ENCODE measurements at places on chromosomes 2 and 18.

DNA sequence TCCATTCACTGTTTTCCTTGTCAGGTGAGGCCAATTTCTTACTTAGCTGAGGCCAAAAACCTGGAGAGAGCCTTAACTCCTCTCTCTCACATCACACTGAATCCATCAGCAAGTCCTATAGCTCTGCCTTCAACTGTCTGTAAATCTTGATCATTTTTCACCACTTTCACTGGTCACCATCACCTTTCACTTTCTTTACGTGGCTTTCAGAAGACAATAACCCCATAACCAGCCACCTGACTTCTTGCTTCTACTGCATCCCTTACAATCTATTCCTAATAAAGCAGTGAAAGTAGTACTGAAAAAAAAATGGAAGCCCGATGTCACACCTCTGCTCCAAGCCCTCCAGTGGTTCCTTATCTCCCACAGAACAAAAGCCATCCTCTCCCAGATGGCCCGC is 7.7 kb downstream of the LOXL3 start:
- no peak for DNase-seq

- no peak for DNase-seq
Measured at GRCh38 chr2:234459401-234460009, 37.4 kb downstream of the ARL4C start.

DNA sequence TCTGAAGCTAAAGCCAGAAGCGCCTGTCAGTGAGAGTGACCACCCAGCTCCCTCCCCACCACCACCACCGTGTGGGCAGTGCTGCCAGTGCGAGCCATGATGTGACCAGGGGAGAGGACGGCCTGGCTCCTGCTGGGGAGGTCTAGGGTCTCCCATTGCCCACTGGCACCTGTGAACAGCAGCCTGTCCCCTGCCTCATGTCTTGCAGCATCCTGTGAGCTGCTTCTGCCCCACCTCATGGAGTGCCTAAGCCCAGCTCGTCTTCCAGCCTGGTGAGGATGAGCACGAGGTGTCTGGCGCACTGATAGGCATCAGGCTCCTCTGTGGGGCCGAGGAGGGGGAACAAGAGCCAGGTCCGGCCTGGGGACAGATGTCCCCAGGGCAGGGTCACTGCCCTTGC is 61.4 kb downstream of the FAM168B start:
- no peak for DNase-seq

- DNase-seq: no peak
Measured at GRCh38 chr2:40101131-40101575, 322.1 kb upstream of the THUMPD2 start.

GRCh38 chr2:16693854-16694253 is 28.2 kb upstream of the CYRIA start:
- DNase-seq: no peak

- no peak for DNase-seq
Measured at GRCh38 chr2:183125659-183126341, 1.6 kb downstream of the NUP35 start.

DNA sequence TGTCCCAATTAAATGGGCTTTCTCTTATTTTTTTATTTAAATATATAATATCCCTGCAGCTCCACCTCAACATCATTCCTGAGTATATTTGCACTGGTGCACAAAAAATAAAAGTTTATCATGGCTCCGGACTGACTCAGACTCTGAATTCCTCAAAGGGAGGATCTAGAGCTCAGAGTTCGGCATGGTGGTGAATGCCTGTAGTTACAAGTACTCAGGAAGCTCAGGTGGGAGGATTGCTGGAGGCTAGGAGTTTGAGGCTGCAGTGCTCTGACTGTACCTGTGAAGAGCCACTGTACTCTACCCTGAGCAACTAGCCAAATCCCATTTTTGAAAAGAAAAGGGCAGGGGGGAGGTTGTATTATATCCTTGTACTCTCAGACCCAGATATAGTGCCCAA is 52.8 kb upstream of the NRXN1 start:
- no peak for DNase-seq

DNA sequence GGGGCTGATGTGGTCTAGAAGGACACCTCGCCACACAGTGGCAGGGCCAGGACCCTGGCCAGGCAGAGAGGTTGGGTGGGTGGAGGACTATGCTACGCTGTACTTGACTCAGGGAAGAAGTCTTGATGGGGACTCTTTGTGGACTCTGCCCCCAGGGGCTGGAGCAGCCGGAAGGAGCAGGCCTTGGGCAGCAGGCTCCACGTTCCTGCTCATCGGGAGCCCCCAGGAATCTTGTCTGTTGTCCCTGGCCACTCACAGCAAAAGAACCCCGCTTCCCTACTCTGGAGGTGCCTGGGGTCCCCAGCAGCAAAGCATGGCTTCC is 79.0 kb downstream of the POLR1A start:
- no peak for DNase-seq

GRCh38 chr2:28583899-28584553 is 88.2 kb downstream of the PLB1 start:
- peak; percentile 76 for DNase-seq

DNA sequence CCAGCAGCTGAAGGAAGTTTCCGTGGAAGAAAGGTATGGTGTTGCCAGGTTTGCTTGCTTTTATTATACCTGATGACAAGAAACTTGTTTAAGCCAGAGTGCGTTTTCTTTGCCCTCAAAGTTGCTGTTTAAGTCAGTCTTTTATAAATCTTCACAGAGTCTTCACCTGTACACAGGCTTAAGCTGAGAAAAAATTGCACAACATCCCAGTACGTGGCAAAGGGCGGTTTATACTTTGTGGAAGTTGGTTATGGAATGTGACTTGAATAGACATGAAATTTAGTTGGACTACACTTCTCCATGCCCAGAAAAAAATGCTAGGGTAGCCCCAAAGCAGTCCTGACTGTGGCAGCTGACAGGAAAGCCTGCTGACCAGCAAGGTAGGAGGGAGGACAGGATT is 121.5 kb downstream of the RTN4 start:
- DNase-seq: no peak

GRCh38 chr18:31677592-31677991 is 6.8 kb downstream of the B4GALT6 start:
- no peak for DNase-seq

GRCh38 chr18:75586130-75586889 is 158.8 kb upstream of the SMIM21 start:
- DNase-seq: no peak

- DNase-seq: no peak
Measured at GRCh38 chr18:27378431-27379095, 193.5 kb upstream of the CHST9 start.

GRCh38 chr2:108580050-108580449 is 45.8 kb downstream of the LIMS1 start:
- DNase-seq: no peak

DNA sequence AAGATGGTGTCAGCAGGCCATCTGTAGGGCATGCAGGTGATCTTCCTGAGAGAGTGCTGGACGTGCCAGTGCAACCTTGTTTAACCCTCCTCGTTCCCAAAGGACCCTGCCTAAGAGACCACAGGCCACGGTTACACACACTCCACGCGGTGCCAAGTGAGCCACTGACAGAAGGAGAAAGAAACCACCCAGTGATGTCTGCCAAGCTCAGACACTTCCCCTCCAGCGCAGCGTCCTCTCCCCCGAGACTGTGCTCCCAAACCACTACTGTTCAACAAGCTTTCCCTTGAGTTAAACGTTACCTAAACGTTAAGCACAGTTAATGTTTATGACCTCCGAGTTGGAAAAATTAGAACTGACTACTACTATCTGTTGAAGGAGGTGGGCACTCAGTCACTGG is 119.1 kb upstream of the NCK2 start:
- DNase-seq: no peak

DNA sequence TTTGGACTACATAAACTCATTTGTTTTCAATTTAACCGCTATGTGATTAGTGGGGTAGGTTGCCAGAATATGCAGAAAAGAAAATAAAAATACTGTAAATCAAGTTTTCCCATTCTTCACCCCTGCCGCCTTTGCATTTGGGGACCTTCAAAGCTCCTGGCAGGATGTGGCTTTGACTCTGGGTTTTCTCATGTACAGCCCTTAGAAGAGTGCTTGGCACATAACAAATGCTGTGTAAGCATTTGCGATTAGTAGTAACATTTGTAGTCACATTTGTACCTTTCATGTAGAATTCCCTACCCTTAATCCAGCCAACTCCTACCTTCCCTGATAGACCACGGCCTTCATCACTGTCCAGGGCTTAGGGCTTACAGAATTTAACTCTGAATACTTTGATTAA is 262.6 kb downstream of the MREG start:
- no peak for DNase-seq

DNA sequence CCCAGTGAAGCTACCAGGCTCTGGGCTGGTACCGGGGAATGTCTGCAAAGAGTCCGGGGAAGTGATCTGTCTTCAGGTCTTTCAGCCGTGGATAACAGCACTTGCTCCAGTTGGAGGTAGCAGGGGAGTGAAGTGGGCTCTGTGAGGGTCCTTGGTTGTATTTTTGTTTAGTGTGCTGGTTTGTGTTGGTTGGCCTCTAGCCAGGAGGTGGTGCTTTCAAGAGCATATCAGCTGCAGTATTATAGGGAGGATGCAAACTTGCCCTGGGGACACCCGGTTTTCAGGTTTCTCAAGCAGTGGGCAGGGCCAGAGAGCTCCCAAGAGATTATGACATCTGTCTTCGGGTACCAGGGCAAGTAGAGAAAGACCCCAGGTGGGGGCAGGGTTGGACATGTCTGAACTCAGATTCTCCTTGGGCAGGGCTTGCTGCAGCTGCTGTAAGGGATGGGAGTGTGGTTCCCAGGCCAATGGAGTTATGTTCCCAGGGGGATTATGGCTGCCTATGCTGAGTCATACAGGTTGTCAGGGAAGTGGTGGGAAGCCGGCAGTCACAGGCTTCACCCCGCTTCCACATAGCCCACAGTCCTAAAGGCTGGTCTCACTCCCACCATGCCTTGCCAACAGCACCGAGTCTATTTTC is 34.4 kb downstream of the ACAA2 start:
- no peak for DNase-seq

DNA sequence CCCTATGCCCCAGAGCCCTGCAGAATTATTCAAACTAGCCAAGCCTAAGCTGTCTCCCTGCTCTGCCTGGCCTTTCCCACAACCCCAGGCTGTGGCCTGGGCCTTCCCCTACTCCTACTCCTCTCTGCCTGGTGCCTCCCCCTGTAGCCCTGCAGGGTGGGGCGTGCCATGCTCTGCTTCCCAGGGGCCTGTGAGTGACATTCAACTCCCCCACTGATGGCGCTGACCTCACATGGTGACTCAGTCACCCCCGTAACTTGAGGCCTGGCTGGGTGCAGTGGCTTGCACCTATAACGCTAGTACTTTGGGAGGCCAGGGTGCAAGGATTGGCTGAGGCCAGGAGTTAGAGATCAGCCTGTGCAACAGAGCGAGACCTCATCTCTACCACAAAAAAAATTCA is 60.6 kb downstream of the KIF1A start:
- no peak for DNase-seq

DNA sequence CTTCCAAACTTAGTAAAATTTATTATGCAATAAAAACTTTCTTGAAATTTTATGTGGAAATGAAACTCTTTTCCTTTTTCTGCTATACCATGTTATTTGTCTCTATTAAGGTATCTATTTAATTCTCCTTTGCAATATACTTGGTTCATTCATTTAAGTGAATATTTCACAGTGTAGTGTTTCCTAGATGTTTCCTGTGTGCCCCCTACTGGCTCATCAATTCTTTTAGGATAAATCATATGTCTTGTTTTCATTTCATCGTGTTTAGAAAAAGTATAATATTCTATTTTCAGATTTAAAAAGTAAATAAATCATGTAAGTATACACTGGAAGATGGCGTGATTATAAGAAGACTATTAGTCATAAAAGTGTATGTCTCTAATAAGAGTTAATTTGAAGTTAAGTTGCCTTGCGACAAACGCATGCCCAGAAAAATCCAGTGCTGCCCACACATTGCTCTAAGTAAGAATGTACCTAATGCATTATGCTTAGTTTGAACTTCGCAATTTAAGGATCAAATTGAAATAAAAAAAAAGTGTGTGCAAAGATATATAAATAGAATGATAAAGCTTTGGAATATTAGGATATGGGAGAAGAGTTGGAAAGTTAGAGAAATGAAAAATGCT is 525.4 kb downstream of the KCNJ3 start:
- no peak for DNase-seq

GRCh38 chr2:127608061-127609030 is 37.6 kb upstream of the GPR17 start:
- DNase-seq: no peak

DNA sequence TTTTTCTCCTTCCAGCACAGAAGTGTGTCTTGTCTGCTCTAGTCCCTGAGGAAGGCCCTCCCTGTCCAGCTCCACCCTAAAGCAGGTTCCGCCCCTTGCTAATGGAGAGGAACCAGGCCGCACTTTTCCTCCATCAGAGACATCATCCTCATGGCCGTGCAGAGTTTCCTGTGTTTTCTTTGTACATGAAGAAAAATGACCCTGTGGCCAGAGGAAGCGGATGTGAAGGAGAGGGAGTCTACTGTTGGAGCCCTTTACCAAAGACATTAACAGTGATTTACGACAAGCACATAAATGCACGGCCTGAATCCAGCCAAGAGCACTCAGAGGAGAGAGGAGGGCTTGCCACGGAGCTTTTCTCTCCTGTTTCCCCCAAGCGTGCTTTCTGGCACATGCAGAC is 109.5 kb downstream of the RNF144A start:
- no peak for DNase-seq

GRCh38 chr18:68340606-68341005 is 374.3 kb downstream of the TMX3 start:
- DNase-seq: no peak

DNA sequence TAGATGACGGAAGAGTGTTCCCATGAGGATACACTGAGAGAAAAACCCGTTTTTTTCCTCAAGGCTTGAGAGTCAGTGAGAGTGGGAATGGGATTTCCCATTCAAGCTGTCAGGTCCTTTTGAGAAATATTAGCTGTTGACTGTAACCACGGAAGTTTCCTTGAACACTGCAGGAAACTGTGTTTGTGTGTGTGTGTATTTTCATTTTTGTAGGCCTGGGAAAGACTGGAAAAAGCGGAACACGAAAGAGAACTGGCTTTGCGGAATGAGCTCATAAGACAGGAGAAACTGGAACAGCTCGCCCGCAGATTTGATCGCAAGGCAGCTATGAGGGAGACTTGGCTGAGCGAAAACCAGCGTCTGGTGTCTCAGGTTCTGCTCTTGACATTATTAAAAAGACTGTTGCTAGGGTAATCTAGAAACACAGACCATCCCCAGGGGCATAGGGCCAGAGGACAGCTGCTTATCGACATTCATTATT is 98.8 kb upstream of the EML6 start:
- DNase-seq: no peak

GRCh38 chr2:200380833-200381542 is 74.5 kb downstream of the SPATS2L start:
- no peak for DNase-seq

Measured in stimulated activated CD4-positive, alpha-beta T cell treated with anti-CD3 and anti-CD28 coated beads, Interleukin-4, amount 100 ng/mL, for 1 hour (primary cell).